ENCODE measurements at places on chromosomes 16 and 17.

DNA sequence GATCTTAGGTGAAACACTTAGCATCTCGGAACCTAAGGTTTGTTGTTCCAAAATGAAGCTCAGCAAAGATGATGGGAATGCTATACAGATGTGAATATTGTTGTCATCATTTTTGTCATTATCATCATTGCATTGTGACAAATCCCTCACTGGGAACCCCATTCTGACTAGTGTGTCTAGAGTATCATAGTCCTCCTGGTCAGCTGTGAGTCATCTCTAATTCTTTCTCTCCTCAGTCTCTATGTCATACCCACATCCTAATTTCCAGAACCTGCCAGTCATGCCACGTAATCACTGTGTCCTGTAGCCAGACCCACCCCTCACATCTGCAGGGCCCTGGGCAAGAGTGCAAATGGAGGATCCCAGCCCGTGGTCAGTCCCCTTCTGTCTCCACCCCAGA, 60.5 kb upstream of the CLEC3A start:
- DNase-seq = no peak

GRCh38 chr17:33896263-33896662, 358.8 kb upstream of the CCL2 start:
- no peak for DNase-seq

DNA sequence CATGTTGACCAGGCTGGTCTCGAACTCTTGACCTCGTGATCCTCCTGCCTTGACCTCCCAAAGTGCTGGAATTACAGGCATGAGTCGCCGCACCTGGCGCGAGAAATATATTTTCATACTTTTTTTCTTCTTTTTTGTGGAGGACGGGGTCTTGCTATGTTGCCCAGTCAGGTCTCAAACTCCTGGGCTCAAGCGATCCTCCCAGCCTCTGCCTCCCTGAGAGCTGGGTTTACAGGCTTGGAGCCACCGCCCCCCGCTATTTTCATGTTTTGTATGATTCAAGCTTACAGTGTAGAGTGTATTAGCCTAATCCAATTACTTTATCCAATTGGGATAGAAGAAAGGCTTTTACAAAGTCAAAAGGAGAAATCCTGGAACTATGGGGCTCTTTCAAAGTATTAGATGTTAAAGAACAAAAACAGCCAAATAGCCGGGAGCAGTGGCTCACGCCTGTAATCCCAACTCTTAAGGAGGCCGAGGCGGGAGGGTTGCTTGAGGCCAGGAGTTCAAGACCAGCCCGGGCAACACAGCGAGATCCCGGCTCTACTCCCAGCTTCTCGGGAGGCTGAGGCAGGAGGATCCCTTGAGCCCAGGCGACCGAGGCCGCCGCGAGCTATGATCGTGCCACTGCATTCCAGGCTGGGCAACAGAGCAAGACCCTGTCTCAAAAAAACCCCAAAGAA, 1.4 kb upstream of the MAP1LC3B start:
- DNase-seq = no peak

GRCh38 chr17:59010026-59010425, 96.7 kb downstream of the TRIM37 start:
- peak; percentile 19 for DNase-seq

- DNase-seq = no peak
Observed at GRCh38 chr16:26952411-26952810, 114.3 kb upstream of the C16orf82 start.

DNA sequence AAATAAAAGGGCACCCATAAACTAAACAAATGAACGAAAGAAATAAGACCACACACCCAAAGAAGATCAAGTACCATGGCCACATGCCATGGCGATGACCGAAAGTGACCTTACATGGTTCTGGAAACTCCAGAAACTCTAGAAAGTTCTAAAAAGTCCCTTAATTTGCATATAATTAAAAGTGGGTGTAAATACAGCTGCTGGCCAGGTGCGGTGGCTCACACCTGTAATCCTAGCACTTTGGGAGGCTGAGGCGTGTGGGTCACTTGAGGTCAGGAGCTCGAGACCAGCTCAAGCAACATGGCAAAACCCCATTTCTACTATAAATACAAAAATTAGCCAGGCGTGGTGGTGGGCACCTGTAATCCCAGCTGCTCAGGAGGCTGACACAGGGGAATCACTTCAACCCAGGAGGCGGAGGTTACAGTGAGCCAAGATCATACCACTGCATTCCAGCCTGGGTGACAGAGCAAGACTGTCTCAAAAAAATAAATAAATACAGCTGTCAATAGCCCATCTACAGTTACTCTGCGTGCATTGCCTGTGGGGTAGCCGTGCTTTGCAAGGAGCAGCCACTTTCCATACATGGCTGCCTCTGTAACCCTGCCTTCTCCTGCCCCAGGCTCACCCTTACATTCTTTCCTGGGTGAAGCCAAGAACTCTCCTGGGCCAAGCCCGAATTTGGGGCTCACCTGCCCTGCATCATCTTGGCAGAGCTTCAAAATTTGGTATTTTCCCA, 7.2 kb upstream of the ZNF778 start:
- DNase-seq = no peak

GRCh38 chr16:58272855-58273254, 22.0 kb downstream of the PRSS54 start:
- no peak for DNase-seq

- no peak for DNase-seq
Observed at GRCh38 chr16:695355-696089, 5.3 kb upstream of the WDR24 start.

- DNase-seq = no peak
Observed at GRCh38 chr17:77178563-77178962, 37.8 kb downstream of the SEC14L1 start.

- DNase-seq = no peak
Observed at GRCh38 chr17:36127199-36127893, 23.7 kb downstream of the CCL4 start.

DNA sequence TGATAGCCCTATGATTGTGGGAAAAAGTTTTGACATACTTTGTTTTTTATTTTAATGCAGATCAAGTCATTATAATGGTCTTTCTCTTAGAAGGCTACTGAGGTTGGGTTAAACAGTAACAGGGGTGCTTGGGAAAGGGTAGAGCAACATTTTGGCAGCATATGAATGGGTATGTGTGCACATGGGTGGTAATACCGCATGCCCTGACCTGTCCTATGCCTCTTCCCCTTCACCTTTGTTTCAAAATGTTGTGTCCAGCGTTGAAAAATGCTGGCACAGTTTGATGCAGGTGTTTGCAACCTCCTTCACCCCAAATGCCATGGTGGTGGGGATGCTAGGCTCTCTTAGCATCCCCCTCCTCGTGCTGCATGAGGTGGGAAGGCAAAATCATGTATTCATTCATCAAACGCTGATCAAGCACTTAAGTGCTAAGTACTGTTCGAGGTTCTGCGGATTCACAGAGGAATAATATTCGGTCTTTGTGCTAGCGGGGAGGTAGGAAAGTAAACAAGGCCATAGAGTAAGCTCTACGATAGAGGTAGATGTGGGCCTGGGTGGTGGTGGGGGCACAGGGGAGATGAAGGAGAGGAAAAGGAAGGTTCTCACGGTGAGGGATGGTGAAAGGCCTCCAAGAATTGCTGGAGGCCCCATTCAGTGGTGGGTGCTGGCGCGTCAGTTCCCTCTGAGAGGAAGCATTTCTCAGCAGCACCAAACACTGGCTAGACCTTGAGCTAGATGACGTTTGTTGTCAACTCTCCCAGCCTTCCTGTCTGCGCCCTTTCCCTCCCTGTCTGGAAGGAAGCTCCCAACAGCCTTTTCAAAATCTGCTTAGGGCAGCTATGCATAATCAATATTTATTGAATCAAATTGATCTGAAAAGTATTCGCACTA, 13.3 kb upstream of the MARCHF10 start:
- DNase-seq = no peak

GRCh38 chr17:68611353-68612208, 10.4 kb upstream of the FAM20A start:
- DNase-seq = no peak

DNA sequence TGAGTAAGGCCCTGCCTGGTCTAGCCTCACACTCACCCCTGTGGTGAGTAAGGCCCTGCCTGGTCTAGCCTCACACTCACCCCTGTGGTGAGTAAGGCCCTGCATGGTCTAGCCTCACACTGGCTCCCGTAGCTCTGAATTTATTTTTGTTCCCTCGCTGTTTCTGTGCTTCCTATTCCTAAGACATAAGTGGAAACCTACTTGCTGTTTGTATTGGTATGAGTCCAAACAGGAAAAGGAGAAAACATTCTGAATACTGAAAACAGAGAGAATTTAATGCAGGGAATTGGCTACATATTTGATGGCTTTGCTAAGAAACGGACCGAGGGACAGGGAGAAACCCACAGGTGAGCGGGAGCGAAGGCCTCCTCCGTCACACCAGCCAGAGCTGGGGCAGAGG, 267.8 kb downstream of the FOXL1 start:
- DNase-seq = no peak

GRCh38 chr17:35807371-35808144, 1.7 kb upstream of the TAF15 start:
- DNase-seq = peak; percentile 81

DNA sequence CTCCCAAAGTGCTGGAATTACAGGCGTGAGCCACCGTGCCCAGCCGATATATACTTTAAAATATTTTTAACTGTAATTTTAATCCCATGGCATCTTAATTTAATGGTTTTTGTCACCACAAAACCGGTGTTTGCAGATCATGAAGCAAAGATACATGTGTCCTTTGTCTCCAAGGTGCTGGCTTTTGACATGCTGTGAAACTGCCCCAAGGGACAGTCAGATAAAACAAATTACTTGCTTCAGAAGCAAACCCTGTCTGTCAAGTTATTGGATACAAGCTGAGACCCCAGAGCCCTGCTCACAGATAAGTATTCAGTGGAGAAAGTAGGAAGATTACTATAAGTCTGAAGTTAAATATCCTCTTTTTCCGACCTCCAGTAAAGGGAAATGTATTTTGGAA, 39.8 kb downstream of the ARL4D start:
- no peak for DNase-seq

DNA sequence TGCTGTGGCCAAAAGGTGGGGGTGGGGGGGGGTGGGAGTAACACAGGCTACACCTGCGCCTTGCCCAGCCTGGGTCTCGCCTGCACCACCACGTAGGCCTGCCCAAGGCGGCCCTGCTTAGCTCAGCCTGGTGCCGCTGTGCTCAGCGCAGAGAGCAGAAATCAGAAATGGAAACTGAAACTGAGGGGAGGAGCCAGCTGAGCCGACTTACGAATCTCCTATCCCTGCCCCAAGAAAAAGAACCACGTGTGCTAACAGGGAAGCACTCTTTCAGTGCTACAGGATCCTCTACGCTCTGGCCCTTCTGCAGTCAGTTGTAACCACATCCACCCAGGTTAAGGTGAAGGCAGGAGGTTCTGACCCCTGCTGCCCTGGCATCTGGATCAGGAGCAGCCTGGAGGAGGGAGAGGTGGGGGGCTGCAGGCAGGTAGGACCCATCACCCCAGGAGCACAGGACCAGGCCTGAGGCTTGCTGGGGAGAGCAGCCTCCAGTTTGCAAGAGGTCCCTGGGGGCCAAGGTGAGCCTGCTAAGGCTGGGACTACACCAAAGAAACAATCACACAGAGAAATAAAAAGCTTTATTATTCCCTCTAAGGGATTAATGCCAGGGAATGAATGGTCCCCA, at the start of gene DHX58:
Gene DHX58 (minus strand): TSS at position 163 of the 625 bp plus-strand sequence. CDS start 822 bp downstream, outside the sequence.
- DNase-seq = peak; percentile 82

DNA sequence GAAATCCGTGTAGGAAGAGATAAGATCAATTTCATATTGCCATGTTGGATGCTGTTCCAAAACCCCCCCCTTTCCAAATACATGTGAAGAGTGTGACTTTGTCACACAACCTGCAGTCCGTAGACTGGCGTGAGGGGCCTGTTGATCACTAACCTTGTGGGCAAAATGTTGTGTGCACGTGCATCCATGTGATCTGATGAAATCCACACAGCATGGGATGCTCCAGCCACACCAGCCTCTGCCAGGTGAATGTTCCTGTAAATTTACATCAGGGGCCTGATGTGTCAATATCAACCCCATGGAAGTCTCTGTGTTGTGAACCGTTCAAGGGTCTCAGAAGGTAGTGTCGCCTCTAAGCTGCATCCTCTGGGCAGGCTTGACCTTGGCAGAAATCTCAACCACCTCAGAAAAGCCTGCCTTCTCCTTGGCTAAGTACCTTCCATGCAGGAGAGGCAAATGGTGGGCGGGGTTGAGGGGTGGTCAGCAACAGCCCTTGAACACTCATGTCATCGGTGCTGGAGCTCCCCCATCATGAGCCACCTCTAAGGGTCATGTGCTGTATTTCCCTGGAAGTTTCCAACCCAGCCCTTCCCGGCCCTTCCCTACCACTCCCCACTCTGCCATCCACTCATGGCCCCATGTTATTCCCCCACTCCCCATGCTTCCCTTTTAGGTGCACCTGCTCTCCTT, 78.2 kb upstream of the DNAH17 start:
- no peak for DNase-seq

- DNase-seq = no peak
Observed at GRCh38 chr16:54210452-54211125, 76.0 kb downstream of the IRX3 start.

DNA sequence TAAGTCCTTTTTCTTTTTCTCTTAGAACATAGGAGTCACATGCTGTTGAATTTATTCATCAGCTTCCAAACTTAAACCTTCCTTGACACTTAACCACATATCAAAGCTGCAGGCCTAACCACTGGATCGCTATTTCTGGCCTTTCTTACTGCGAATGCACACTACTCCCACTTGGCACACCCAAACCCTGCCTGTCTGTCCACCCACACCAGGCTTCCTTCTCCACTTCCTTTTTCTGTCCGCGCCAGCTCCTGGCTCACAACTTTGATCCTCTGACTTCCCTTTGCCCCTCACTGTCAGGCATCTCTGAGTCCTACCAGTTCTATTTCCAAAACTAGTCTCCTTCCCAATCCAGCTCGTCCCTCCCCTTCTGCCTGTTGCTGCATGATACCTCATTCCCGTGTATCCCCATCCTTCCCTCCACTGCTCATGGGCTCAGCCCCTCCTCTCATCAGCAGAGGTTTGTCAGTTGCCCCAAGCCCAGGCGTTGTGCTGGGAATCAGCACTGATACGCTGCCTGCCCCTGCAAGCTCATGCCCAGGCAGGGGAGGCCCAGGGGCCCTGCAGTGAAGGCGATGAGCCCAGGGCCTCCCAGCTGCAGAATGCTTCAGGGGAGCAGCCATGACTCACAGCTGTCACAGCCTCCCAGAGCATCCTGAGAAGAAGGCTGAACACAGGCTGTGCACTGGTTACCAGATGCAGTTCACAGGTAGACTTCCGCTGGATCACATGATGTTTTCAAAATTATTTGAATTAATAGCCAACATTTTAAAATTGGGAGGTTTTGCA, 179.8 kb downstream of the KATNIP start:
- no peak for DNase-seq

GRCh38 chr17:78759969-78760352, 22.1 kb downstream of the CYTH1 start:
- DNase-seq = no peak

All from fibroblast of skin of scalp (primary cell).